Suppressor macrophage (primary cell): ENCODE measurements at places on chromosomes 11 and 22.

GRCh38 chr22:38936562-38936961 lies 20.8 kb upstream of the APOBEC3A start:
- DNase-seq, result no peak

DNA sequence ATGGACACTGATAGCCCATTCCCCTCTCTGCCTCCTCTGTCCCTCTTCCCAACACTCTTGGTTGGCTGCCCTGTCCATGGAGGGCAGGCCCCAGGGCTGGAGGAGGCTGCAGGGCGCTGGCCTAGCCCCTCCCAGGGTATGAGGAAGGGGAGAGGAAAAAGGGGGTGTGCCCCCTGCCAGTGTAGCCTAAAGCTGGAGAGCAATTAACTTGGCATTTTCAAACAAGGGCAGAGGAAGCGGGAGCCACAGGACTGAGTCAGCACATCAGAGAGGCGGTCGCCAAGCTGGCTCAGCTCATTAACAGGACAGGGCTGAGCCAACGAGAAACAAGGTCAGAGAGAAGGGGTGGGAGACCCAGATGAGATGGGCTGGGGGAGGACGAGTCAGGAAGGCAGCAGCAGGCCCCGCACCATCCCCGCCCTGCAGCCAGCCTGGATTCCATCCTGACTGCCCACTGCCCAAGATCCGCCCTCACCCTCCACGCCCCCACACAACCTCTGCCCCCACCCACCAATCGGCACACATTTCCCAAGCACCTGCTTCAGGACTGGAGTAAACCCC lies 76.3 kb downstream of the BUD13 start:
- no peak for DNase-seq

GRCh38 chr22:33654173-33654895 lies 265.9 kb downstream of the LARGE1 start:
- DNase-seq, result no peak

GRCh38 chr11:133134314-133135173 lies 397.8 kb downstream of the OPCML start:
- peak; percentile 67 for DNase-seq

- no peak for DNase-seq
Observed at GRCh38 chr11:79845002-79845709, 404.3 kb upstream of the TENM4 start.

- no peak for DNase-seq
Observed at GRCh38 chr11:73189723-73190556, 28.1 kb upstream of the P2RY2 start.

DNA sequence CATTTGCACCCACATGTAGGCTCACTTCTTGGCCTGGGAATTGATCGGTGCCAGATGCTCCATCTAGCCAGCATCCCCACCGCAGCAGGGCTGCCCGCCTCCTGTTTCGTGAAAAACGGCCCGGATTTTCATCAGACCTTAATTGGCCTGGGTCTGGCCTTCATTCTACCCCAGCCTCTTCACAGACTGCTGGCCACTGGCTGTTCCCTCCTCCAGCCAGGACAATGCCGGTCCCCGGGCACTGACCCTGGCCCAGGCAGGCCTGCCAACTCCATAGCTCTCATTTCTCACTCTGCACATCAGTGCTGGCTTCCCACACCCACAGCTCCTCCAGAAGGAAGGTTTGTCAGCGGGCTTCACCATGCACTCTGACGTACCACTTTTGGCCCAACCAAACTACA lies 27.9 kb downstream of the TIMP3 start:
- DNase-seq, result no peak

DNA sequence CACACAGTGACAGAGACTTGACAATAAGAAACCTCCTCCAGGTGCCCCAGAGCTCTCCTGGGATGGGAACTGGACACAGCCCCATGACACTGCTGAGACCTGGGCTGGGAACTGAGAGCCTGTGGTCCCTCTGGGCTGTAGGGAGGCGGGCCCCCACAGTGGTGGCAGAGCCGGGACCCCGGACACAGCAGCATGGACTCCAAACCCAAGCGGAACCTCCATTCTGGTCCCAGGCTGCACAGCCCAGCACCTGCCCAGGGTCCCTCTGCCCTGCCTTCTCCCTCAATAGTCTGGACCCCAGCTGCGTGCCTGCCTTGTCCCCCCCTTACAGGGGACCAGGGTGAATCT lies 8.4 kb upstream of the APOBEC3H start:
- no peak for DNase-seq

DNA sequence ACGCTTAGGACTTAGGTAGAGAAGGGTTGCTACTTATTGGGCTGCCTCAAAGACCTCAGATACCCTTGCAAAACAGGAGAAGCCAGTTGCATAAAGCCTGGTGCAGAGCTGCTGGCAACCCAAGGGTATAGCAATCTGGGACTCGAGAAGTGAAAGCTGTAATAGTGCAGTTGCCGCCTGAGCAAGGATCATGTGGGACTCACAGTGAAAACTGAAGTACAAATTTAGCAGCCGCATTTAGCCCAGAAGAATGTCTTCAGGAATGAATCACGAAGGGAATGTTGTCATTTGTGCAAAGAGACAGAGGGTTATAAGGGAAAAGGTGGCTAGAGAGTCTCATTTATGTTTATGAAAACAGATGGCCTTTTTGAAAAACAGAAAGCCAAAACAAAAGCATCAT lies 267.2 kb downstream of the TENM4 start:
- DNase-seq, result no peak

- DNase-seq, result no peak
Observed at GRCh38 chr11:128786507-128786906, 80.6 kb downstream of the KCNJ1 start.

- no peak for DNase-seq
Observed at GRCh38 chr11:130801333-130802122, 114.8 kb downstream of the SNX19 start.

- DNase-seq, result no peak
Observed at GRCh38 chr11:124499711-124500110, 43.7 kb downstream of the OR8B12 start.

- DNase-seq, result no peak
Observed at GRCh38 chr11:69158301-69159149, 2.8 kb downstream of the SMIM38 start.

- peak; percentile 58 for DNase-seq
Observed at GRCh38 chr22:20777420-20778177, 3.7 kb downstream of the SERPIND1 start.

DNA sequence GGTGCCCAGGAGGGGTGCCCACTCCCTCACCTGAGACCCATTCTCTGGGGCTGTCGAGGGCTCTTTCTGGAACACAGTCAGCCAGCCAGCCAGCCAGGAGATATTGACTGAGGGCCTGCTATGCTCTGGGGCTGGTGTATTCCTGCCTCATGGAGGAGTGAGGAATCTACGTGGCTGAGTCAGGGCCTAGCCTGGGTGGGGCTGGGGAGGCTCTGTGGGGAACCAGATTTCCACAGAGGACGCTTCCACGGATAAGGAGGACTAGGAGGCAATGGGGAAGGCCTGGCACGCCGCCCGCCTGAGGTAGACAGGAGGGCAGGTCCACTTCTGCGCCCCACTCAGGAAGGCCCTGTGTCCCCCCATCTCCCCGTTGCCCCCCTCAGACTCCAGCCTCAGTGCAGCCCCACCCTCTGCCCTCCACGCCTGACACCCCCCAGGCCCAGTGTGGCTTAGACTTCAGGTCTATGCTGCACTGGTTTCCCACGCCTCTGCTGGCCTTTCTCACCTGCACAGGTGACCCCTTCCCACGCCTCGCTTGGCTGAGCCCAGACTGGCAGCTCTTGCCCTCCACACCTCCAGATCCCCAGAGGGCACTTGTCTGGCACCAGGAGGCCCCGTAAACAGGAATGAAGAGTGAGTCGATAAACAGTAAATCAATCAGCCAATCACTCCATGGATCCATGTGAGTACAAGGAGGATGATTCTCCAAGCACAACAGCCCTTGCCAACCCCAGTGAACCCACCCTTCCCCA lies 37.5 kb downstream of the MACROD1 start:
- no peak for DNase-seq

- DNase-seq, result peak; percentile 50
Observed at GRCh38 chr11:44632466-44633123, 67.1 kb downstream of the CD82 start.

DNA sequence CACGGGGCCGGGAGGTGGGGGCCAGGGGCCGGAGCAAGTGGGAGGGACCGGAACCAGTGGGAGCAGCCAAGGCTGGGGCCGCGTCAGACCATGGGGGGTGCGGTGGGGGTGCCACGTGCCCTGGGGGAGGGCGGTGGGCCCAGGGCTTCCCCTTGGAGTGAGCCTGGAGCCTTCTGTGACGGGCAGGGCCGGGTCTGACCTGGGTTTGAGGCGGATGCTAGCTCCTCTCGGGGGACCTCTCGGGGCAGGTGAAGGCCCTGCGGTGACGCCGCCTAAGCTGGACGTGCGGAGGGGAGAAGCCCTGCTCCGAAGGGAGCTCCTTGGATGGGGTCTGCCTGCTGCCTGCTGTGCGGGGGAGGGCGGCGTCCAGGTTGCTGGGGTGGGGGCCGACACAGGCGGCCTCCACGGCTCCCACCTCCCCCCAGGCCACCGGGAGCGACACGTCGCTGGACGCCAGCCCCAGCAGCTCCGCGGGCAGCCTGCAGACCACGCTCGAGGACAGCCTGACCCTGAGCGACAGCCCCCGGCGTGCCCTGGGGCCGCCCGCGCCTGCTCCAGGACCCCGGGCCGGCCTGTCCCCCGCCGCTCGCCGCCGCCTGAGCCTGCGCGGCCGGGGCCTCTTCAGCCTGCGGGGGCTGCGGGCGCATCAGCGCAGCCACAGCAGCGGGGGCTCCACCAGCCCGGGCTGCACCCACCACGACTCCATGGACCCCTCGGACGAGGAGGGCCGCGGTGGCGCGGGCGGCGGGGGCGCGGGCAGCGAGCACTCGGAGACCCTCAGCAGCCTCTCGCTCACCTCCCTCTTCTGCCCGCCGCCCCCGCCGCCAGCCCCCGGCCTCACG lies 115.0 kb downstream of the CACNA1I start:
- no peak for DNase-seq

DNA sequence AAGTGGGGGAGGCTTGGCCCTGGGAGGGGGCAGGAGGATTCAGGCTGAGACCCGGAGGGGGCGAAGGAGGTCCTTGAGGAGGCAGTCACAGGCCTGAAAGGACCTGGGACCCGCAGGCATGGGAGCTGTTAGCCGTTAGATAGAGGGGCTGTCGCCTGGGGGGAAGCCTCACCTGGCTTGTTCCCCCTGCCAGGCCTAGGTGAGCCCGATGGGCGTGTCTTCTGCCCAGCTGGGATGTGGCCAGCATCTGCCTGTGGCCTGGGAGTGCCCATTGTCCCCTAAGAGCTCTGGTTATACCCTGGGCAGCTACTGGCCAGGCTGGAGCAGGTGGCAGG lies 1.8 kb upstream of the DUSP8 start:
- DNase-seq, result no peak

GRCh38 chr11:48087974-48088681 lies 107.8 kb downstream of the PTPRJ start:
- no peak for DNase-seq

- DNase-seq, result no peak
Observed at GRCh38 chr11:17391493-17392355, 3.3 kb upstream of the KCNJ11 start.

- DNase-seq, result no peak
Observed at GRCh38 chr11:69896250-69896649, 77.0 kb upstream of the FGF3 start.

DNA sequence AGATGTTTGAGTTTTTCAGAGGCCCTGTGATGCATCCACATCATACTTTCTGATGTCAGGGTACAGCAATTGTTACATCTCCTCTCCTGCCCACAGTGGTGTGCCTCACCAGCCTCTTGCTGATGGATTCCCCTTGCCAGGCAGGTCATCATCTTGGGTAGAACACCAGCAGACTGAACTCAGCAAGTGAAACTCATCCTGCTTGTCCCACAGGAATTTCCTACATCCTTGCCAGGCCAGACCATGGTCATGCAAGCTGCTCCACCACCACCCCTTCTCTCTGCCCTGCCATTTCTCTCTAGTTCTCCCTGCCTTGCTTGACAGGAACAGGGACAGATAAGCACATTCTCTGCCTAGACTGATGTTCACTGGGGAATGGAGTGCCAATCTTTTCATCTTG lies 85.9 kb downstream of the PAX6 start:
- no peak for DNase-seq

DNA sequence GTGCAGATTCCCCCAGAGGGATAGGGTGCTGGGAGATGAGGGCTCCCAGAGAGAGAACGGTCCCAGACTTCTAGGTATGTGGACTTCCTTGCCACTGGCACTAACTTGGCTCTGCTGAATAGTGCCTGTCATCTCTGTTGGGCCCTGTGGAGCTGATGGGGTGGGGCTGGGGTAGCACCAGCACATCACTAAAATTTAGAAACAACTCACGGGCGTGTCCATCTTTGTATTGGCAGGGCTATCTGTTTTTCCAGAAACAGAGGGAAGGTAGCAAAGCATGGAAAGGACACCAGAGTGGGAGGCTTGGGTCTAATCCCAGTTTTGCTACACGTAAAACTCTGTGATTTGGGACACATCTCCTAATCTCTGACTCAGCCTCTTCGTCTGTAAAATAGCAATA lies 25.8 kb downstream of the SWAP70 start:
- DNase-seq, result peak; percentile 25

GRCh38 chr11:115471367-115471766 lies 32.8 kb downstream of the CADM1 start:
- no peak for DNase-seq

- DNase-seq, result no peak
Observed at GRCh38 chr11:97772705-97773104, 1248.0 kb upstream of the CNTN5 start.

DNA sequence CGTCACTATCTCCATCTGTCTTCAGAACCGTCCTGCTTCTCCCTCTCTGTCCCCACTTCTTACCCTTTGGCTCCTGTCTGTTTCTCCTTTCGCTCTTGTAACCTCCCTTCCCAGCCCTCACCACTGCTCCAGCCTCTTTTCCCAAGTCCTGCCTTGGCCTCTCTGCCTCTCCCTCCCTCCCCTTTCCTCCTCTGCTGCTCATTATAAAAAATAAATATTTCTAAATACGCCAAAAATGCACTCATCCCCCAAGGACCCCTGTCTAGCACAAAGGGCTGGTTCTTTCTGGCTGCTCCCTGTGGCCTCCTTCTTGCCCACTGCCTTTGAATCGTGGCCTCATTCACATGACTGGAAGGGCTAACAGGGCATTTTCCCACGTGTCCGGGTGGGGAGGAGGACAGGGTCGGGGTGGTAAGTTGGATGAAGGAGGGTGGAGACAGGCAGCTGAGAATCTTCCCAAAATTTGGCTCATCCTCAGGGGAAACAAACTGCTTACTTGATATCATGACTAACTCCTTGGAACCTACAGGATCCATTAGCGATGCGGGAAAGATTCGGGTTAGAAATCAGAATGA lies 26.4 kb upstream of the OAF start:
- no peak for DNase-seq

GRCh38 chr11:19441752-19442553 lies 201.2 kb upstream of the E2F8 start:
- no peak for DNase-seq

DNA sequence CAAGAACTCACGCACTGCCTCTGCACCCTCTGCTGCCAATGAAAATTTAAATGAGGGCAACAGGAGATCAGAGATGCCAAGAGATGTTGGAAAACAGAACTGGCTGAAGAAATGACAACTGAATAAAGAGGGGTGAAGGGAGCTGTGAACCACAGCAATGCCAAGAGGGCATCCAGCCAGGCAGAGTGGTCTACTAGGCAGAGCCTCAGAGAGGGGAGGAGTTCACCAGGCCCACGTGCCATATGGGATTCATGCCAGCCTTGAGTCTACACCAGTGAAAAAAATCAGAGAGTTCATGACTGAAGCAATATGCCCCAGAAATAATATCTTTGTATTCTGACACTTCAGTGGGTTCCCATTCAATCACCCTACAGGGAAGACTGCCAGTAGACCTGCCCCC lies 4.4 kb downstream of the APOL2 start:
- no peak for DNase-seq
